ENCODE measurements at places on chromosomes 5 and 9. TPM values are rescaled to one million over a fixed set of nuclear protein-coding genes. Genes with fewer than 3 reads are reported as not detected.

The MEF2C gene
- total RNA-seq = 1.2 TPM

The PCDHA1 gene
- total RNA-seq = 3.2 TPM

The ISL1 gene
- total RNA-seq = 0.38 TPM

The CDH6 gene
- total RNA-seq = 0.23 TPM

The PRDM9 gene
- total RNA-seq = not detected

The WDR38 gene
- total RNA-seq = not detected

The ANGPTL2 gene
- total RNA-seq = 7.1 TPM
